Stimulated activated CD8-positive, alpha-beta memory T cell treated with anti-CD3 and anti-CD28 coated beads, Interleukin-7, amount 100 ng/mL, for 1 hour (primary cell): ENCODE measurements at places on chromosomes 4 and X.
A peak's percentile ranks its signal among the peaks of the same experiment; 100 is the strongest.

DNA sequence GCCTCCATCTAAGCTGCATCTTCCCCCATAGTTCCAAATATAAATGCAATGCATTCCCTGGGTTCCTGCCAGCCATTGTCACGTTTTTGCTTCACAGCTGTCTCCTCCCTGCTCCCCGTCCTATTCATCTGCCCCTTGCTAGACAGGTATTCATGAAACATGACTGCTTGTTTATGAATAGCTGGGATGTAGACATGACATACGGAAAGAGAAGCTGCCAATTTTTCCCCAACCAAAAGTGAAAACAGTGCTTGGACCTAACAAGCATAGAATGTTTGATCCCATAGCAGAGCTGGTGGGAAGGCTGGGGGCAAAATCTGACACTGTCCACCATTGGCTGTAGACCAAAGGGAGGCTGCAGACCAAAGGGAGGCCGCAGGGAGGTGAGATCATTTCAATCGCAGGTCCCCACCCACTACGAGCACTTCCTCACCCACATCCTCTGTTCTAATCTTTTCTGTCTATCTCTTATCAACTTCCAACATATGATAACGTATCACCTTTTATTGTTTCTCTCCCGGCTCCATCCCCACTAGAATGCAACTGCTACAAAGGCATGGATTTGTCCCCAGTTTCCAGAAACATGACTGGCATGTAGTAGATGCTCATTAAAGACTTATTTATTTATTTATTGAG lies 8.5 kb upstream of the GYG2 start:
- no peak for DNase-seq

GRCh38 chrX:150486011-150486410 lies 82.4 kb upstream of the MTM1 start:
- DNase-seq: no peak

DNA sequence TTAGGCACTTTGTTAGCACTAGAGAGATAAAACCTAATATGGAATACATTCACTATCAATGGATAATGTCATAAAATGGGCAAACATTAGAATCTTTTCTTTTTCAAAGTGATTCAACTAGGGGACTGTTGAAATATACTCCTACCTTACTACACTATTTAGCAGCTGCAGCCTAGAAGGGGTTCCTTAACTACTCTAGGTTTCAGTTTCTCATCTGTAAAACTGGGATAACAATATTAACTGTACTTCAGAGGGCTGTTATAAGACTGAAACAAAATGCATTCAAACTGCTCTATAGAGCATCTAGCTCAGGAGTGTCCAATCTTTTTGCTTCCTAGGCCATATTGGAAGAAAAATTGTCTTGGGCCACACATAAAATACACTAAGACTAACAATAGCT lies 147.4 kb downstream of the CDS1 start:
- DNase-seq: no peak

DNA sequence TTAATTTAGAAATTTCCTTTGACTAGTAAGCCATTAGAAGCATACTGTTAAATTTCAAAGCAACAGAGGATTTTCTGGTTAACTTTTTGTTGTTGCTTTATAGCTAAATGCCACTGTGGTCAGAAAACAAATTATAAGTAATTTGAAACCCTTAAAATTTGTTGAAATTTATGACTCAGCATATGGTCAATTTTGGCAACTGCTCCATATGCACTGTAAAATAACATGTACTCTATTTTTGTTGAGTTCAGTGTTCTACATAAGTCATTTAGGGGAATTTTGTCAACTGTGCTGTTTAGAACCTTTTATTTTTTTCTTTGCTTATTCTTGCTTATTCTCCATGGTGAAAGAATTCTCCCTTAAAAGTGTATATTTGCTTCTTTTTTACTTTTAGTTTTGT lies 28.6 kb downstream of the SCLT1 start:
- no peak for DNase-seq

DNA sequence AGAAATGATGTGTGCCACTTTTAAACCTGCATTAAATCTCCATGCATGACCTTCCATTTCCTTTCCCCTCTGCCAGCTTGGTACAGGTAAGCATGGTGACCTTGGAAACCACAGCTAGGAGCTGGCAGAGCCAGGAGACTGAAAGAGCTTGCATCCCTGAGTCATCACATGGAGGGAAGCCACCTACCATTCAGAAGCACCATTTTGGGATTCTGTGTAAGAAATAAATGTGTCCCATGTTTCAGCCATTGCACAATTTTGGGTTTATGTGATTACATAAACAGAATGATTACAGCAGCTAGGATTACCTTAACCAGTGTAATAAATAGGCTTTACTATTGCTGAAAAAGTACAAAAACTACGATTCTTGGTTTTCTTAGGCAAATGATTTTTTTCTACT lies 17.3 kb upstream of the CCDC149 start:
- DNase-seq: no peak

- no peak for DNase-seq
These were observed 69.6 kb downstream of the KIT start for GRCh38 chr4:54727346-54727745.

DNA sequence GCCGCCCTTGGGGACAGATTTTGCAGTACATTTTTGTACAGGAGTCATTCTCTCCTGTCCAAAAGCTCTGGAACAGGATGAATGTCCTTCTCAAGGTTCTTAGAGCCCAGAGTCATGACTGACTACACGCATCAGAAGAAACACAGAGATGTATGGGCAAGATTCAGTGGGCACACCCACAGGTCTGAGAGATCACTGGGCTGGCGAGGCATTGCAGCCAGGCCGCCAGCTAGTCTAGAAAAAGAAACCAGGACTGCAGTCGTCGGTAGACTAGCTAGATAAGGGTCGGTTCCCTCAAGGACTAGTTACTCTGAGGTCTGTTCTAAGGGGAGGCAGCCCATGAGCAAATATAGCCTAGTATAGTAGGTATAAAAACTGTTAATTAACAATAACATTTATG lies 19.8 kb downstream of the GBA3 start:
- no peak for DNase-seq

DNA sequence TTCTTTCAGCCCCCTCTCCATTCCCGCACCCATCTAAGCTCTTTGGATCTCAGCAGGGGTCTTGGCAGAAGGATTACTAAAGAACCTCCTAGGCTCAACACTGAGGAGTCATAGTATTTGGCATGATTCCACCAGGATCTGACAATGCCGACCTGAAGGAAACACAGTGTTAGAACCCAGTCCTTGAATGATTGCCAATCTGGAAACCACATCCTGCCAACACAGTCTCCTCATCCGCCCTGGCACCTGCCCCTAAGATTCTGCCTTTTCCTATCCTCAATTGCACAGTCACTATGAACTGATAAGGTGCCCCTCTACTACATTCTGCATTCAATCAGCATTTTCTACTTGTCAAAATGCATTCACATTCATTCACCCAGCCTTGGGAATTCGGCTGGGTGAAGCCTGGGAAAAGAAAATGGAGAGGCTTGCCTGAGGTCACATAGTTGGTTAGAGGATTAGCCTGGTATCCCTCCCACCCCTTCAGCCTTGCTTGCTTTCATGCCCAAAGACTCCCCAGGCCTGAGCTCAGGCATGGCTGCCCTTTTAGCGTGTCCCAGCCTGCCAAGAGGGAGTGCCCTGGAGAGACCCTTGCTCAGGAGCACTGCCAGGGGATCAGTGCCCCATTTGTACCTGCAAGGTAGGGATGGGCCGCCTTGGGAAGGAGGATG lies 2.2 kb upstream of the CLDN2 start:
- DNase-seq: no peak

- no peak for DNase-seq
These were observed 641.6 kb downstream of the ANKRD50 start for GRCh38 chr4:124070688-124071484.

- DNase-seq: peak; percentile 4
These were observed 24.6 kb upstream of the GPR50 start for GRCh38 chrX:151151665-151152267.

GRCh38 chr4:26194764-26195163 lies 126.0 kb upstream of the RBPJ start:
- DNase-seq: no peak

- no peak for DNase-seq
These were observed 337.1 kb upstream of the CTSO start for GRCh38 chr4:156290811-156291210.

GRCh38 chr4:38664706-38665401 lies 855 bp downstream of the KLF3 start:
- DNase-seq: no peak

GRCh38 chr4:125735102-125735501 lies 420.3 kb downstream of the FAT4 start:
- DNase-seq: no peak

- DNase-seq: no peak
These were observed 12.0 kb downstream of the CYP4V2 start for GRCh38 chr4:186203406-186203805.

- no peak for DNase-seq
These were observed 23.7 kb upstream of the UBA1 start for GRCh38 chrX:47169726-47170515.

GRCh38 chr4:156158747-156159146 lies 205.1 kb upstream of the CTSO start:
- no peak for DNase-seq

DNA sequence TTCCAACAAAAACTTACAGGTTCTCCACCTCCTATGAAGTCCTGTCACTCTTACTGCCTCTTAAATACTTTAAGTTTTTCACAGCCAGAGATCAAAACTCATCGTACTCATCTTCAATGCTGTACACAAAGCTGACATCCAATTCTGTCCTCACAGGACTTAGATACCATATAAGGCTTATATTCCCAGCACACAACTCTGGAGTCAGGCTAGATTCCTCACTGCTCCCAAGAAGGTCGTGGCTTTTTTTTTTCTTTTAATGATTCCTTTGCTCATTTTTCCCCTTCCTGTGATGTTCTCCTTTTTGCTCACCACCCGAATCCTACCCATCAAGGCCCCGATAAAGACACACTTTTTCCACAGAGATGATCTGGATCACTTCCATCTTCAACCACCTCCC lies 914 bp downstream of the TRAPPC2 start:
- DNase-seq: no peak

DNA sequence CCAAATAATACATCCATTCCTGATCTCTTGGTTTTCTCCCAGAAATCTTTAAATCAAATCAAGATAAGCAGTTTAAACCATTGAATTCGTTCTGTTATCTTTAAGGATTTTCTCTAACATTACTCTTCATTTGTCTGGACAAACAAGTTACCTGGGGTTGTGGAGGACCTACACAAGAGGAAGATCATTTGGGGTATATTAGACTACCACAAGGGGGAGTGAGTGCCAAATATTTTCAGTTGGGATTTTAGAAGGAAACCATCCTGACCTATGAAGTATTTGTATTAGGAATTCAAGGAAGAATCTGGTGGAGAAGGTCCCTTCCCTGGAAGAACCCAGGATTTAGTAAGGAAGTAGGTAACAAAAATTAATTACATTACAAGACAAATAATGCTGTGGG lies 12.0 kb upstream of the DCHS2 start:
- DNase-seq: no peak

- DNase-seq: no peak
These were observed at the start of the genes CSAG1 and MAGEA12 for GRCh38 chrX:152733261-152733975. CSAG1 (minus strand) TSS chrX:152733721; CDS start chrX:152732460, 1,261 bp downstream. MAGEA12 (plus strand) TSS chrX:152733757; CDS start chrX:152736162, 2,405 bp downstream.

DNA sequence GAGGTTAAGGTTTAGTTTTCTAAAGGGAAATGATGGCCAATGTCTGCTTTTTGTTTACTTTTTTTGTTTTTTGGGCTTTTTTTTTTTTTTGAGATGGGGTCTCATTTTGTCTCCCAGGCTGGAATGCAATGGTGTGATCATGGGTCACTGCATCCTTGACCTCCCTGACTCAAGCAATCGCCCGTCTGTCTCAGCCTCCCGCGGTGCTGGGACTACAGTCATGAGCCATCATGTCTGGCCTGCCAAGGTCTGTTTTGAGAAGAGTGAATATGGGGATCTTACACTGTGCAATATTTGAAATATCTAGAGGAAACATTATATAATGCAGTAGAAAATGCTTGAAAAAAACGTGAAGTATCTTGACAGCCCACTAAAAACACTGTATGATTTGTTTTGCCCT lies 162.5 kb downstream of the GASK1B start:
- no peak for DNase-seq

DNA sequence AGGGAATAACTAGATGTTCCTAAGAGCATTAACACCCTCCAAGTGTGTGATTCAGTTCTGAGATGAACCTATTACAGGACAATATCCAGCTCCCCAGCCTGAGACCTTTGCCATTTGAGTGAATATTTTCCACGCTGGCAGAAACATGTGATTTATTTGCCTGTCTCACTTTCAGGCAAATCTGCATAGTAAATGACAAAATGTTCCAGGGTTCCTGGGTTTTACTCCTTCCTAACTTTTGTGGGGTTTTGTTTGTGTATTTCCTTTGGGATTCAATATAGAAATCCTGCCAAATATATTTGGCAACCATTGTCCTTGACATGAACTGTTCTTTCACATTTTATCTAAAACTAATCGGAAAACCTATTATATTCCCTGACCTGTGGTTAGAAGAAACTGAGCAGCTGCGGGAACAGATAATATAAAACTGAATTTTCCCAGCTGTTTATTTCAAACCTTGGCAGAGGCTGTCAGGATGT lies 12.5 kb downstream of the F8 start:
- no peak for DNase-seq

DNA sequence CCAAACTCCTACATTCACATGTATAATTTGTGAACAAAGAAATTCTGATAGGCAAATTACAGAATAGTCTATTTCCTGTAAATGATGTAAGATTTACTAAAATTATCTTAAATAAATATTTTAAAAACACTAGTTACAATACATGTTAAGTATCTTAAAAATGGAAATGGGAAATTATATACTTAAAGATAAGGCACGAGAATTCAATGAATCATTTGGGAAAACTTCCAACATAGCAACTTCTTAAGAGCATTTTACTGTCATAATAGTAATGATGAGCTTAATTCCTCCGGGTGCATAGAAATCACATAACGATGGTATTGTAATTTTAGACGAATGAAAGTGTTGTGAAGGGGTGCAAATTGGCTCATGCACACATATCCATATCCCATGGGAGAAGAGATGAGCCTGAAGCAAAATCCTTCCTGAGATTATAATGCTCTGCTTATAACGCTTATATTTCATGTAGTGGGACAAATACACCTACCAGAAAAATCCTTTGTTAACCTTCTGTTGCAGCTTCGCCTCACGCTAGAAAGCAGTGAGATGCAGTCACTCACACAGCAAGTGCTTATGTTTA lies 873.5 kb downstream of the PDHA2 start:
- DNase-seq: no peak

DNA sequence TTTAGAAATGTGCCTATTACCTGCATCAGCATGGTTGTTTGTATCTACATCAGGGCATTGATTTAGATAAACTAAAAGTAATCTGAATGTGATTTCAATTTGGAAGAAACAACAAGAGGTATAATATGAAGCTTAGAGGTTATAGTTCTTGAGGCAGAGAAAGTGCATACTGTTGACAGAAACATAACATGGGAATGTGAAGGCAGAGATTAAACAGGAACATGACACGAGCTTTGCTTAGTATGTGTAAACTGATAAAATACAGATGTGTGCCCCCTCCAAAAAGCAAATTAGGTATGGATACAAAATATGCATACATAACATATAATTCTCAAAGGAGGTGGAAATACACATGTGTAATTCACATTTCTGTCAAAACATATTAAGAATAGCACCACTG lies 1180.2 kb upstream of the ADGRL3 start:
- no peak for DNase-seq
